ENCODE measurements at places on chromosomes 1 and 21.

- DNase-seq: no peak
Measured at GRCh38 chr1:244318512-244318911, 133.2 kb downstream of the ADSS2 start.

DNA sequence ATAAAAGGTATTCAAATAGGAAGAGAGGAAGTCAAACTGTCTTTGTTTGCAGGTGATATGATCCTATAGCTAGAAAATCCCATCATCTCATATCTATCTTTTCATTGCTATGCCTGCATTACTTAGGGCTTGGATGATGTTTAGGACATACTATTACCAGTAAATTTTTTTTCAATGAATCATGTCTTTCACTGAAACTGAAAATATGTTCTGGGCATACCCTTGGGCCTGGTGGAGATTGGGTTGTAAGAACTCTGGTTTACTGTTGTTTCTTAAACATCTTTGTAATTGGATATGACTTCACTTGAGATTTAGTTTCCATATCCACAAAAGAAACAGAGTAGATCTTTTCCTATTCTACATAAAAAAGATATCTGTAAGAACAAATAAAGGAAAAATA lies 502.2 kb upstream of the PRMT6 start:
- peak; percentile 7 for DNase-seq

DNA sequence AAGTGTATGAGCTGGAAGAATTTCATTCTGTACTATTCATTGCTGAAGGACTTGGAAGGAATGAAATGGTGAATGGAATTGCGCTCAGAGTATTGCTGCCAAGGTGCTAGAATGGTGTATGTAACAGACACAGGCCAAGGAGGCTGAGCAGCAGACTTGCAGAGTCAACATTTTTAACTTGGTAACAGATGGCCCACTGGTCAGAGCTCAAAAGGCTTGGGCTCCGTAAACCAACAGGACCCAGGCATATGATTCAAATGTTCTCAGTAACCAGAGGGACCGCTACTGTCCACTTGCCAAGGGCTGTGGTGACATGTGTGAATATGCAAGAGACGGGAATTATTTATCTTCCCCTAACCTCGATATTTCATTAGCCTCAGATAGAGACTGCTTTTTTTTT lies 28.8 kb upstream of the PTGFRN start:
- DNase-seq: no peak

- no peak for DNase-seq
Measured at GRCh38 chr1:230441183-230442029, 15.3 kb upstream of the PGBD5 start.

- DNase-seq: no peak
Measured at GRCh38 chr1:233367057-233367803, 39.7 kb downstream of the MAP3K21 start.

- no peak for DNase-seq
Measured at GRCh38 chr1:225626698-225627097, 26.2 kb downstream of the ENAH start.

- no peak for DNase-seq
Measured at GRCh38 chr21:15135867-15136629, 71.2 kb upstream of the NRIP1 start.

GRCh38 chr1:76075877-76076276 lies 1.3 kb downstream of the ST6GALNAC3 start:
- DNase-seq: no peak
